ENCODE measurements at places on chromosomes 3 and 15.

GRCh38 chr3:72632129-72632528, 216.1 kb downstream of the SHQ1 start:
- DNase-seq = no peak

DNA sequence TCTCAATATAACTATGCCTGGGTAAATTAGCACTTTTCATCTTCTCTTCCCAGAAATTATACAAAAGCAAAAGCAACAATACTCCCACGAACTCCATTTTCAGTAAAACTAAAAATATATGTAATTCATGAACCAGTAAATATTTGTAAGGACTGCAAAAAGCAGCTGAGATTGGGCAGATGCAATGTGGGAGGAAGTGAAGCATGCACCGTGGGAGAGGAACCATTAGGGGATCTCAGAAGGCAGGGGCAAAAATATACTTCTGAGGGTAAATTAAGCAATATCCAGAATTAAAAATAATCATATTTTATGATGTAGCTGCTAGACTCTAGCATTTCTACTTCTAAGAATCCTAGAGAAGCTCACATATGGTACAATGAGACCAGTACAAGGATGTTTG, 20.2 kb downstream of the CFAP91 start:
- DNase-seq = no peak

DNA sequence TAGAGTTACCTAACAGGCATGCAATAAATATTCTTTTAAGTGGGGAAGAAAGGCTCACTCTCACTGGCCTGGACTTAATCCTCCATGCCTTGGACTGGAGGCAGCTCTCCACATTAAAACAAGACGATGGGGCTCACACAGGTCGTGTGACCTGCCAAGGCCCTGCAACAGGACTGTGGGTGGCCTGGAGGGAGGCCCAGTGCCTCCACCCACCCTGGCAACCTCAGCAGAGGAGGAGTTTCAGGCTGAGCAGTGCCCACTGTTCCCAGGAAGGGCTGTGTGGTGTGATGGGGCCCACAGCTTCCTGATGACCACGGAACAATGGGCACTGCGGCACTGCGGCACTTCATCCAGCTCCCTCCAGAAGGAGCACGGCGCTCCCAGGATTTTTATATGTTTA, 5.5 kb downstream of the UROC1 start:
- no peak for DNase-seq

GRCh38 chr3:71288269-71288930, 295.1 kb downstream of the FOXP1 start:
- DNase-seq = no peak

DNA sequence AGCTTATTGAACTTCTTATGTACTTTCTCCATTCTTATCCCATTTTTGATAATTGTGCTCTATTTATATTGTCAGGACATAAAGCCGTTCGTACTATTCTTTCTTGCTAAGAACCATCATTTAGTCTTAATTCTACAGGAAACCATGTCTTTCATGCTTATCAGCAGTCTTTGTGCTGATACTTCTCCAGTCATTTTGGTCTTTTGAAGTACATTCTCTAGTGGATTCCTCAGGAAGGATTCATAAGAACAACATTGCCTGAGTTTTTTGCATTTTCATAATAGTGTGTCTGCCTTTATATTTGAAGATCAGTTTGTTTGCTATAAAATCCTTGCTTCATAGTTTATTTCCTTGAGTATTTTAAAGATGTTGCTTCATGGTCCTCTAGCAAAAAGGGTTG, 126.6 kb upstream of the NEO1 start:
- DNase-seq = no peak
